ENCODE measurements at places on chromosomes 4 and X.

DNA sequence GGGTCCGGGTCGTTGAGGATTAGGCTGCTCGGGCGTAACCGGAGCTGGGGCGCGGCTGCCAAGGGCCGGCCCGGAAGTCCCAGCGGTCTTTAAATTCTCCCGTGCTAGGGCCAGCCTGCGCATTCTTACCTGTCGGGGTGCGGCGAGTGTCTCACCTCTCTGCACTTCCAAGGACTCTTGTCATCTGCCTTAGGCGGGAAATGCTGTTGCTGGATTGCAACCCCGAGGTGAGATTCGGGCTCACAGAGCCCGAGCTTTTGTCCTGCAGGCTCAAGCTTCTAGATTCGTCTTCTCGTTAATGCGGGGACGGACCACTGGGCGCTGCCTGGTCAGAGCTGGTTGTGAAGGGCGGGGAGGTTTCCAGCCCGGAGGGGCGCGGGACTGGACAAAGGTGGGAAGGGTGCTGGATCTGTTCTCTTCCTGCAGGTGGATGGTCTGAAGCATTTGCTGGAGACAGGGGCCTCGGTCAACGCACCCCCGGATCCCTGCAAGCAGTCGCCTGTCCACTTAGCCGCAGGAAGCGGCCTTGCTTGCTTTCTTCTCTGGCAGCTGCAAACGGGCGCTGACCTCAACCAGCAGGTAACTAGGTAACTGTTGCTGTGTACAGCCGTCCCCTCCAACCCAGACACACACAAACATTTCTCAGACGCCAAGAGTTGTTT is at the start of gene ANKRD37:
Gene ANKRD37, plus strand, starts transcription at position 118 of the 662 bp plus-strand sequence. Its CDS starts 83 bp downstream, at position 201.
- no peak for DNase-seq

DNA sequence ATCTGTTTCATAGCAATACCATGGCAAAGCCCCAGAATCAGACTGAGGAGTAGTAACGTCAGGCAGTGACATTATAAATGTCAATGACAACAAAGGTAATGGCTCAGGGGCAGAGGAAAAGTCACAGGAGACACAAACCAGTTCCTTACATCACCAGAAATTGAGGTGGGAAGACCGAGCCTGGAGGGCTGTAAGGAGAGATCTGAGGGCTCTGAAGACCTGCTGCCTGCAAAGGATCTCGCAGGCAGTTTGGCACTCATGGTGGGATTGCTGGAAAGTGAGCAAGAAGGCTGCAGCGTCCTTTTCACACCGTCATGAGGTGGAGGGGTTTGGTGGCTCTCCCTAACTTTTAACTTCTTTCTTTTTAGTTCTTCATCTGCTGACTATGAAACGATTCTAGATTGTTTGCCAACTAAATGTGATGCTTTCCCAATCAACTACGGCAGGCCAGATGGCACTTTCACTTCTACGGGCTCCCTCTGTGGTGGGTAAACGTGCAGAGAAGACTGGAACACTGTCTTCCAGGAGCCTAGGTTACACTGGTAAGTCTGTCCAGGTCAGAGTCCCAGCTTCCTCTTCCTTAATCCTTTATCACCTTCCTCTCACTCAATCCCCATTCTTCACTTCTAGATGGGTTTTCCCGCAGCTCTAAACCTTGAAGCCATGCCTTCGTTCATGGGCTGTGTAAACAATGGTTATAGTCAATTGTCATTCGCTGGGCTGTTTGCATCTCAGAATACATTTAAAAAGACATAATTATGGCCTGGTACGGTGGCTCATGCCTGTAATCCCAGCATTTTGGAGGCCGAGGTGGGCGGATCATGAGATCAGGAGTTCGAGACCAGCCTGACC is 58.2 kb downstream of the TBC1D9 start:
- no peak for DNase-seq

DNA sequence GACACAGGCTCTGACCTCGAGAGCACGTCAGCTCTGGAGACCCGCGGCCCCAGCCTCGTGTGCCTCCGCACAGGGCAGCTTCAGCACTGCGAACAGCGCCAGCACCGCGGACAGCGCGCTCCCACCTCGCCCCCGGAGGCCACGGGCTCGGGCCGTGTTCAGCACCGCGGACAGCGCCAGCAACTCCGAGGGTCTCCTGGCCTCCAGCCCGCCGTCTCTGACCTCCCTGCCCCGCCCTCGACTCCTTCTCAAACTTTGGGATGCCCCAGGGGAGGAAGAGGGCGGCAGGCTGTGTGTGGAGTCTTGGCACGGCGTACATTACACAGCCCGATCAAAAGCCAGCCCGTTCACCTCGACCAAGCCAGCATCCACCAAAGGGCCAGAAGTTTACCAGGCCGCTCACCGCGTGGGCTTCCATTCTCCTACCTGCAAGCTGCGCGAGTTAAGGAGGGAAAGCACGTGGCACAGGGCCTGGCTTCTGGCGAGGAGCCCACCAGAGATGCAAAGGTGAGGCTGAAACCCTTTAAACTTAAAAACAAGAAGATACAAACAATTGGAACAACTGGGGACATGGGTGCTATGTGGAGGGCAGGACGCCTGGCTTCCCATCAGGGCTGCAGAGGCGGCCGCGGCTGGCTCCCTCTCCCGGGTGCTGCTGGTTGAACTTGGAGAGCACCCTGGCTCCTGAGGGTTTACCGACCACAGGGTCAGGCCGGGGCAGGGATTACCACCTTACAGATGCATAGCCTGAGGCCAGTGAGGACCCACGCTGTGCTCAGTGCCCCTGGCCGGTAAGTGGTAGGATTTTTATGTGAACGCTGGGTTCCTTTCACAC is 4.5 kb upstream of the NKX1-1 start:
- no peak for DNase-seq

- no peak for DNase-seq
Measured at GRCh38 chrX:45164995-45165394, 35.7 kb downstream of the DIPK2B start.

- DNase-seq, result peak; percentile 11
Measured at GRCh38 chrX:132615391-132616131, 126.7 kb upstream of the MBNL3 start.

DNA sequence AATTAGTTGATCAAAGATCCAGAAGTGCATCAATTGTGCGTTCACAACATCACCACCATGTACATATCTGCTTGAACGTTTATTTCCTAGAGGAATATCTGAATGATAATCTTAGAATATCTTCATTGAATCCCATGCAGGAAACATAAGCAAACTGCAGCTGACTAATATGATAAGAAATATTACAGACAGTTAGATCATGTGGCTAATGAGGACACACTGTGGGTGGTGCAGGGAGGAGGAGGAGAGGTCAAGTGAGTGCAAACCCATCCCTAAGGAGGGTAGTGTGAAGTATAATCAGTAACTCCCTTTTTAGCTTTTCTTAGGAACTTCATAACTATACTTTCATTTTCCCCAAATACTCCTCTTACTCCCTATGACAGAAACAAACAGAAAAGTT is 58.3 kb upstream of the HPGD start:
- DNase-seq, result no peak

DNA sequence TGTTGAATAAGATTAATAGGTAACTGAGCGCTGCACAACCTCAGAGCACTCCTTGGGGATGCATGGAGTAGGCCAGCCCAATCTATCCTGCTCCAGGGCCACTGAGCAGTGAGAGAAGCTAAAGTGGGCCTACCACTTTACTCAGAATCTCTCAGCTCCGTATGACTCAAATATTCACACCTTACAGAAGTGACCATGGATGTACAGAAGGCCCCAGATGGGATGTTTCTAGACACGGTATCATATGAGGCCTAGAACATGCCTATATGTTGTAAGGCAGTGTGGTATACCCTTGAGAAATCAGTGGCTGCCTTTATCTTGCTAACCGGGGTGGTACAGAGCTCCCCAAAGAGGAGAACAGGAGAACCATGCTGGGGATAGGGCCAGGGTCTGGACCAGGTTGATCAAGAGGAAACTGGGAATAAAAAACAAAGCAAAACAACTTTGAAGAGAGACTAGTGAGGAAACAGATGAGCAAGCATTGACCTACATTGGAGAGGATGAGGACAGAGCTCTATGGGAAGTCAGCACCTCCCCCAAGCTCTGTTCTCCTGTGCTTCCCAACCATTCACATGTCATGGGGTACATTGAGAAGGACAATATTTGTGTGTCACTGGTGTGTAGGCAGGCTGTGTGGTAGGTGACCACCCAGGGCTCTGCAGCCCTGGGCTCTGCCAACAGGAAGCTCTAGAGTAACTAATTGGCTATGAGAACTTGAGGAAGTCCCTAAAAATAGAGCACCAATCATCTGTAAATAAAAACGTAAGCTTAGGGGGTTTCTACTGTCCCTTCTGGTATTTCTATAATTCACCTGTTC is 31.4 kb downstream of the HOPX start:
- no peak for DNase-seq

DNA sequence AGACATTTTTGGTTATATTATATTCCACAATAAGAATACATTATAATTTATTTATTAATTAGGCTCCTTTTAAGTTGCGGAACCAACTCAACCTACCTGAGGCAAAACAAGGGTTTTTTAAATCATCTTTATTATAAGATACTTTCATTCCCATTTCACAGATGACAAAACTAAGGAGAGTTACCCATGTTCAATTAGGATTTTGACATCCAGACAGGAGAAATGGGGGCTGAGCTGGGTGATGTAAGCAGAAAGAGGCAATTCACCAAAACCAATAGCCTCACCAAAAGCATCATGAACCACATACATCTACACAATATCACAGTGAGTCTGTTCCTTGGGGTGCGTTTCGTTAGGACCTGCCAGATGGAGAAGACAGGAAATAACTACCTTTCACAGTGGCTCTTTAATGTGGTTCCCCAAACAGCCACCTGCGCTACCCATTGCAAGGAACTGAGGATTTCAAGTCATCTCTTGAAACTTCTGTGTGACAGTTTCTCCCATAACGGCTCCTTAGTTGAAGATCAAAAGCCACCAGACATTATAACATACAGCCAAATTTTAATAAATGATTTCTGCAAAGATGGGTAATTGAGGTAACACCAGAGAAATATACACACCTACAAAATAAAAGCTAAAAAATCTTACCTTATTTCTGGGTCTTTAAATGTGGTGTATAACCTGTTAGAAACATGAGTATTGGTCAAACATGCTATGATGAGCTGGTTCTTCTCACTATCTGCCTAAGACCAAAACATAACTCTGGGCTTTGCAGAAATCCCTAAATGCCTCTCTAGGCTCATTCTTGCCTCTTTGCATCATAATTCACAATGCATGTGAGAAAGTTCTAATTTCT is 190.6 kb upstream of the LEF1 start:
- peak; percentile 36 for DNase-seq

- no peak for DNase-seq
Measured at GRCh38 chr4:155526452-155527169, 140.0 kb upstream of the GUCY1A1 start.

- no peak for DNase-seq
Measured at GRCh38 chr4:83631066-83631465, 95.2 kb downstream of the GPAT3 start.

DNA sequence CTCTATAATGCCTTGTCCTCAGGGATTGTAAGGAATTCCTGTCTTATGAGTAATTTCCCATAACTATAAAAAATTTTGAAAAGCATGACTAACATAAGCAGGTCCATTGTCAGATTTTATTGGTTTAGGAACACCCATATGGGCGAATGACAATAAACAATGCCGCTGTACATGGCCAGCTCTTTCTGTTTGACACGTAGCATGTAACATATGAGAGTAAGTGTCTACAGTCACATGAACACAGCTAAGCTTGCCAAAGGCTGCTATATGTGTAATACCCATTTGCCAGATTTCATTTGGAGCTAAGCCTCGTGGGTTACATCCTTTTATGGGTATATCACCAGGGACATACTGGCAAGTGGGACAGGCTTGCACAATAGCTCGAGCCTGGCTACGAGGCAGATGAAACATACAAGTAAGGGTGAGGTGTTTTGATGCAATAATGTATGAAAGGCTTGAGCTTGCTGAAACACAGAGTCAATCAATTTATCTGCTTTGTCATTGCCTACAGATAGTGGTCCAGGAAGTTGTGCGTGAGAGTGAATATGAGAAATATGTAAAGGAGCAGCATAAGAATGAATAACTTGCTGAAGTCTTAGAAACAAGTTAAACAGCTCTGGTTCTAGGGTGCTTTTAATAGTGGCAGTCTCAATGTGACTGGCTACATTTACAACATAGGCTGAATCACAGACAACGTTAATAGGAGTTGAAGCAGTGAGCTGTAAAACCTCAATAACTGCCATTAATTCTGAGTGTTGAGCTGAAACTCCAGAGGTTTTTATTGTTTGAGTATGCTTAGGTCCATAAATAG is 67.4 kb upstream of the UGT2B10 start:
- no peak for DNase-seq

DNA sequence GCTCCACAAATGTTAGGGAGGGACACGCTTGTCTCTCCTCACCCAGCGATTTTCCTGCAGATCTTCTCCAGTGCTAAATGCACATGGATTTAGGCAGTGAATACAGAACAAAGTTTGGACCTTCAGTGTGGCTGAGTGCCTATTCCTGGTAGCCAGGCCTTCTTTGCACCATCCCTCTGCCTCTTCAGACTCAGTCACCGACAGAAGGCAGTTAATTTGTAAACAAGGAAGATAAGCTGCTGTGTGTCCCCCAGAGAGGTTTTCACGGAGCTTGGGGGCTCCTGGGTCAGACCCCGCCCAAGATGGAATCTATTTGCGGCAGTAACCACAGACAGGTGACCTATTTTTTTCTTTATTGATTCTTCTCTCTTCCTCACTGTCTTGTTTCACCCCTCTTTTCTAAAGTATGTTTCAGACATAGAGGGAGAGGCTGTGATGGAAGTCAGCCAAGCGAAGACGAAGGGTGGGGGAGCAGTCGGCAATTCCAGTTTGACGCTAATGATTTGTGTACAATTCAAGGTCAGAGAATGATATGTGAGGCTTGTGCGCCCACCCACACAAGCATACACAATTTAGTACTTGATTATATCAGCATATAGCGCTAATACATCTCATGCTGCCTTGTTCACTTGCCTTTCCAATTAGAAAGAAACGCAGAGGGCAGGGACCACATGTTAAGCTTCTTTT is 200.8 kb downstream of the MGST2 start:
- no peak for DNase-seq

DNA sequence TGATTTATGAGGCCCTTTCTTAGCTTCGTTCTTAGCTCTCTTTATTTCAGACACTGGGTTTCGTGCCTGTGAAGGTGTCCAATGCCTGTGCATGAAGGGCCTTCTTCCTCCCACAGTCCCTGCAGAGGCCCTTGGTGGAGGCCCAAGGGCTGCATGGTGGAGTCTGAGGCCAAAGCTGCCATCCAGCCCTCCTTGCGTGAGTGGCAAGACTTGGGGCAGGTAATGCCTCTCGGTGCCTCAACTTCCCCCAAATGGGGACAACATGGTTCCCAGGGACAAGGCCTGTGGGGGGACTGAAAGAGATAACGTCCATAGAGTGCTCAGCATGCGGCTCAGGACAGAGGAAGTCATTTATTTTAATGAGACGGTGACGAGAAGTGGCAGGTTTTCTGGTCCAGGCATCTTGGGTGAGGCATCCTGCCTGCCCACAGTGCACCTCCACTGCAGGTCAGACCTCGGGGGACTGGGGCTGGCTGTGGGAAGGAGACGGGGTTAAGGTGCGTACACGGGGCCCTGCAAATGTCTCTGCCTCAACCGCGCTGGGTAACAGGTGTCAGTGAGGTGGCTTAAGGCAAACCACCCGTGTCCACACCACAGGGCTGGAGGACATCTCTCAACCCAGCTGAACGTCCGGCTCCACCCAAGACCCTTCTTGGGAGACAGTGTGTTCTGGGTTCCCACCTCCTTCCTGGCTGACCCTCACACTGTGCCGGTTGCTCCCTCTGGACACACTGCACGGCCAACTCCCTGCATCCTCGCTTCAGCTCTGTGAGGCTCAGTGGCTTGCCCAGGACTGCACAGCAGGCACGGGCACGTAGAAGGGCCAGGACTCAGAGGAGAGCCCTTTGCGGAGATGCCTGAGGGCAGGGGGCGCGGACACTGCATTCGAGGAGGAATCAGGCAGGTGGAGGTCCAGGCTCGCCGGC is 50.5 kb downstream of the PSAPL1 start:
- no peak for DNase-seq

- no peak for DNase-seq
Measured at GRCh38 chr4:127118681-127119080, 514.1 kb upstream of the INTU start.
